ENCODE measurements at places on chromosomes 16 and 17. TPM values are rescaled to one million over a fixed set of nuclear protein-coding genes. Genes with fewer than 3 reads are reported as not detected.

DNA sequence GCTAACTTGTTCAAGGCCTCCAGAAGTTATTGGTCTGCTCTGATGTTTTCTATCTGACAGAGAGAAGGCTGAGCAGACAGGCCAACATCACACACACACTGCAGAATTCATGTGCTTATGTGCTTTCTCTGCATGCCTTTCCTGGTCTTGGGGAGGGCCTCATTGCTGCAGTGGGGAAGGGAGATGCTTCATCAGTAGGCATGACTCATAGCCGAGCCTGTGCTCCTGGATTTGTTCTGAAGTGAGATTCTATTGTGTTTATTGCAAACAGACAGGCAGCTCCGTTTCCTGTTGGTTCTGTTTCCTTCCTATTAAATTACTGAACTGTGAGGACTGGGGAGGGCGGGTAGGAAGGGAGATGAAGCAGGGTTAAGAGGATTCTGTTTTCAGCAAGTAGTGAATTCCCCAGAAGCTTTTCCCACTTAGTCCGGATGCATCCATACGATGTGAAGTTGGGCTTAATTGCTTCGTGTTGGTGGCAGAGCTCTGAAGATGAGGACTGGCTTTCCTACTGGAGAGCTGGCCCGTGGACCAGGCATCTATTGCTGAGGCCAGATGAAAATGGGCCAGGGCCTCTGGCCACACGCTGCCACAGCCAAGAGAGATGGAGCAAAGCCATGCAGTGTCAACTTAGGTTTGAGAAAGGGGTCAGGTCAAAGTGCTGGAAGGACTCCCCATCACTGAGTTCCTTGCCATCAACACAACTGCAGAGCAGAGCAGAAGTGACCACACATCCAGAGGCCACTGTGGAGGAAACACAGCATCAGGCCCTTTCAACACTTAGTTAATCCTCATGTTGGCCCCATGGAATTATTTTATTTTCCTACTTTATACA lies 179.3 kb downstream of the UTP18 start:
- DNase-seq, result no peak
- peaks cover 20% of the 10 kb centered on the region for H3K4me1 ChIP-seq
- no peaks in the 10 kb centered on the region for H3K27me3 ChIP-seq
- no peaks in the 10 kb centered on the region for H3K36me3 ChIP-seq
- H3K4me3 ChIP-seq, result no peak overlapping the region

ABCC12 gene
- not detected for total RNA-seq

DNA sequence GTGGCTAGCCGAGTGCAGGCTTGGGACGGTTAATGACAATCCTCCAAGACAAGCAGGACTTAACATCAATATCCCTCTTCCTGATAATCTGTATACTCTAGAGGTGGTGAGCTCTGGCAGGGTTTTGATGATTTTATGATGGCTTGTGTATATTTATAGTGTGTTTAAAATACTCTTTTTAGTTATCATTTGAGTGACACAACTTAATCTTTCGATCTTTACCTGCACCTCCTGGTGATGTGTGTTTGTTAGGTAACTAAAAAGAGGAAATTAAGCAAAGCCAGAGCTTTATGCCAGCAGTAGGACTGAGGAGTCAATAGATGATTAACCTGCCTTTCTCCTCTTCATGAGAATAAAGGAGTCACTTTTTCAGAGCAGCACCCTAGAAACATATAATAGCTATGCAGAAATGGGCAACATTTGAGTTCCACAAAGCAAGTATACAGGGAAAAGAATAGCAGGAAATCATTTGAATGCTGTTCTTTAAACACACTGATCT lies 210.5 kb downstream of the IRX3 start:
- H3K27ac ChIP-seq, result no peak overlapping the region
- H3K36me3 ChIP-seq, result no peaks in the 10 kb centered on the region
- DNase-seq, result no peak
- no peak overlapping the region for H3K4me3 ChIP-seq
- H3K27me3 ChIP-seq, result no peaks in the 10 kb centered on the region
- no peaks in the 10 kb centered on the region for H3K4me1 ChIP-seq

- H3K27ac ChIP-seq, result no peak overlapping the region
- no peak overlapping the region for H3K4me3 ChIP-seq
- no peak for DNase-seq
- no peaks in the 10 kb centered on the region for H3K27me3 ChIP-seq
These were observed 15.8 kb downstream of the TSNAXIP1 start for GRCh38 chr16:67822511-67822910.

SYCE1L gene
- 3.9 TPM for total RNA-seq

GRCh38 chr17:68133346-68134045 lies 98.0 kb downstream of the KPNA2 start:
- no peak overlapping the region for H3K27ac ChIP-seq
- no peak for DNase-seq
- no peaks in the 10 kb centered on the region for H3K36me3 ChIP-seq
- no peaks in the 10 kb centered on the region for H3K4me1 ChIP-seq

DNA sequence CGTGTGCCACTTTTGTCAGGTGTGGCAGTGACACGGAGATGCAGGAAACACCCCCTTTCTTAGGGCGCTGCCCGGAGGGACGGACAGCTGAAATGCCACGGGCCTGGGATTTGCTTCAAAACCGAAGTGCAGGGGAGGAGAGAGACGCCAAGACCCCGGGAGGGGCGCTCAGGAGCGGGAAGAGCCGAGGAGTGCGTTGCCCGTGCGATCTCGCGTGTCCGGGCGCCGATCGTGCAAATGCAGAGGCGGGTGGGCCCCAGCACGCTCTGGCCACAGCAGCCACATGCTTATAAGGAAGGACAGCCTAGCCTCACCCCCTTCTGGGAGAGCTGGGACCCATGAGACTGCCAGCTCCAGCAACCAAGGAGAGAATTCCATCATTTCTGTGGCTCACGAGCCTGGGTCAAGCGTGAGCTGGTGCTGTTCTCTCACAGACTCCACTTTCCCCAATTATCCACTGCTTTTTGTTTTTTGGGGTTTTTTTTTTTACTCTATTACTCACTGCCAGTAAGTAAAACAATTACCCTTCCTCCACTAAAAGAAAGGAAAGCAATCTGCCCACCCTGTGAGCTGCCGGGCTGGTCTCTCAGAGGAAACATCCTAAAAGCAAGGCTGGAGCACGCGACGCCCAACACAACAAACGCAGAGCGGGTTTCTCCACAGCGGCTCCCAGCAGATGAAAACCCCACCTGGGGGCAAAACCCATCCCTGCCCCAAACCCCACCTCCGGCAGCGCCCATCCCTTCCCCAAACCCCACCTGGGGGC lies 27.2 kb upstream of the C16orf95 start:
- no peak overlapping the region for H3K4me3 ChIP-seq
- H3K27me3 ChIP-seq, result no peaks in the 10 kb centered on the region
- H3K36me3 ChIP-seq, result peaks cover 17% of the 10 kb centered on the region
- peaks cover 12% of the 10 kb centered on the region for H3K4me1 ChIP-seq
- DNase-seq, result no peak
- H3K27ac ChIP-seq, result no peak overlapping the region

DNA sequence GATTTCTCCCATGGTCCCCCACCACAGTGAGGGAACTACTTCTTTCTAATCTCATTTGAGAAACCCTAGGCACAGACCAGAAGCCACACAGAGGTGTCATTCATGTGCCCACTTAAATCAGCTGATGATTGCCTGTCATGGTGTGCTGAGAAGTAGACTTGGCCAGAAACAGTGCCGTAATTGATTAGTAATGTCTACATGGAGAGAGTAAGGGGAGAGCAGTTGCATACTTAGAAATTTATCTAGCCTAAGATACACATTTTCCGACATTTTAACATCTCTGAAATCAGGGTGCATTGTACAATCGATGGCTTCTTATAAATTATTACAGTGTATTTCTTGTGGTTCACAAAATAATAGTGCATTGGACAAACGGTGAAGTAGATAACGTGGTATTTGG lies 271.8 kb downstream of the IRF8 start:
- DNase-seq, result no peak
- H3K4me1 ChIP-seq, result no peaks in the 10 kb centered on the region
- H3K27me3 ChIP-seq, result no peaks in the 10 kb centered on the region
- H3K4me3 ChIP-seq, result no peak overlapping the region
- no peak overlapping the region for H3K27ac ChIP-seq
- no peaks in the 10 kb centered on the region for H3K36me3 ChIP-seq

DNA sequence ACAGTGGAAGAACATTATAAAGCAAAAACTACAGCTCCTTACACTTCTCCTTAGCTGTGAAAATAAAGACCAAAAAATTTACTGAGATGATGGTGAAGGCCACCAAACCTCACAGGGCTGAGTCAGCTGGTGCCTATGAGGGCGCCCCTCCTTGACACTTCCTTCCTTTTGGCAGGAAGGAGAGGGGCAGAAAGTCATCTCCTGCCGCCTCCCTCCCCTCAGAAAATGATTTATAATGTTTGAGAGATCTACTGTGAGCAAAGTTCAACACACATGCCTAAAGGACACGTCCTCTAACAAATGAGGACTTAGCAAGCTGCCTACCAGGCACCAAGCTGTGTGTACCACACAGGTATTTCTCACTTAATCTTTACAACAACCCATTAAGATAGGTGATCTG lies 245.7 kb downstream of the PRKCA start:
- no peak overlapping the region for H3K27ac ChIP-seq
- H3K27me3 ChIP-seq, result no peaks in the 10 kb centered on the region
- no peak overlapping the region for H3K4me3 ChIP-seq
- H3K4me1 ChIP-seq, result peaks cover 36% of the 10 kb centered on the region
- H3K36me3 ChIP-seq, result no peaks in the 10 kb centered on the region

- no peak overlapping the region for H3K4me3 ChIP-seq
- H3K4me1 ChIP-seq, result no peaks in the 10 kb centered on the region
- H3K27ac ChIP-seq, result no peak overlapping the region
These were observed 16.1 kb downstream of the ITGB4 start for GRCh38 chr17:75737133-75737962.

HIC1 gene
- 42.7 TPM for total RNA-seq

SALL1 gene
- total RNA-seq, result not detected

CLEC18B gene
- not detected for total RNA-seq

DNA sequence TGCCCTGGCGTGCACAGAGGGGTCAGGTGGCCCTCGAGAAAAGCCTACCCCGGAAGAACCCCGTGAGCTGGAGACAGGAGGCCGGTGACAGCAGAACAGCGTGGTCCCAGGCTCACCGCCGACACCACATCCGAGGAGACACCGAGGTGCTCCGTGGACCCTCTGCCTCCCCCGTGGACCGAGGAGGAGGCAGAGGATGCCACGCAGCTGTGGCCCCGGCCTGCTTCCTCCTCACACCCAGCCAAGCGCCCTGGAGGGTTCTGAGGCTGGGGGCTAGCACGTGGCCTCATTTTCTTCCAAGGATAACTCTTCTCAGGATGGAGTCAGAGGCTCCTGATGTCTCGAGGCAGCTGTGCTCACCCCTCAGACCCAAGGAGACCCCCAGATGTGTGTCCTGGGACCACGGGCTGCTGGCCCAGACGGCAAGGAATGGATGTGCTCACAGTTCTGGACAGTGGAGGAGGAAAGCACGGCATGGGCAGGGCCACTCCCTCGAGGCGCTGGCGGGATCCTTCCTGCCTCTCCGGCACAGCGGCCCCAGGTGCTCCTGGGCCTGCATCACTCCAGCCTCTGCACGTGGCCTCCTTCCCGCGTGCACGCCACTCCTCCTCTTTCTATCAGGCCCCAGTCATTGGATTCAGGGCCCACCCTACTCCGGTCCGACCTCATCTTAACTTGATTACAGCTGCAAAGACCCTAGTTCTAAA lies 4.4 kb upstream of the PVALEF start:
- peaks cover 14% of the 10 kb centered on the region for H3K27me3 ChIP-seq
- H3K27ac ChIP-seq, result no peak overlapping the region
- DNase-seq, result no peak
- no peaks in the 10 kb centered on the region for H3K36me3 ChIP-seq
- no peak overlapping the region for H3K4me3 ChIP-seq
- H3K4me1 ChIP-seq, result no peaks in the 10 kb centered on the region

DNA sequence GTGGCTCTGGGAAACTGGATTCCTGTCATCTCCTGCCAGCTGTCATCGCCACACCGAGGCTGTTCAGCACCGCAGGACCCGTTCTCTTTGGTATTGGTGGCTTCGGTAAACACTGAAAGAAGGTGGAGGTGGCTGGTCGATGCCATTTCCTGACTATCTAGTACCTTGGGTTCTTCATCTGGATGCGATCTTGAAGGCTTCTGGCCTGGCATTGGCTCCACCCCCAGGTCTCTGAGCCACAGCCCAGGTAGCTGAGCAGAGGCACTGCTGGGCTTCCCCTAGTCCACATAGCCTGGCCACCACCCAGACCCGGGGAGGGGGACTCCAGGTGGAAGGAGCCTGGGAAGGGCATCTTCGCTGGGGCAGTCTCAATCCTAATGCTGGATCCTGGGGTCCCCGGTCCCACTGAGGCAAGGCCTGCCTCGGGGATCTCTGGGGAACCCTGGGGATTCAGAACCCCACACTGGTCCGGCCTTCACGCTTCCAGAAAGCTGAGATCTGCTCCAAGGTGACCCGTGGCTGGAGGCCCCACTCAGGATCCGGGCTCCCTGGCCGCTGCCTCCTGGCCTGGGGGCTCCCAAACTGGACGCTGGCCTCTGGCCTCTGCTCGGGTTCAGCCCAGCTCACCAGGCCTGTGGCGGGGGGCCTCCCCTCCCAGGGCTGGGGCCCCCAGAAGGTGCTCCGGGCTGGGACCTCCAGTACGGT lies 1.8 kb downstream of the C16orf54 start:
- peaks cover 21% of the 10 kb centered on the region for H3K36me3 ChIP-seq
- H3K4me1 ChIP-seq, result peaks cover 81% of the 10 kb centered on the region
- H3K4me3 ChIP-seq, result peak overlapping the region; percentile 86
- H3K27ac ChIP-seq, result peak overlapping the region; percentile 97
- peak; percentile 70 for DNase-seq

GRCh38 chr17:8126491-8127066 lies 2.7 kb upstream of the HES7 start:
- peak; percentile 55 for DNase-seq
- no peak overlapping the region for H3K27ac ChIP-seq
- H3K4me3 ChIP-seq, result peak overlapping the region; percentile 91
- H3K36me3 ChIP-seq, result no peaks in the 10 kb centered on the region
- peaks cover 7% of the 10 kb centered on the region for H3K27me3 ChIP-seq
- H3K4me1 ChIP-seq, result peaks cover 40% of the 10 kb centered on the region

DNA sequence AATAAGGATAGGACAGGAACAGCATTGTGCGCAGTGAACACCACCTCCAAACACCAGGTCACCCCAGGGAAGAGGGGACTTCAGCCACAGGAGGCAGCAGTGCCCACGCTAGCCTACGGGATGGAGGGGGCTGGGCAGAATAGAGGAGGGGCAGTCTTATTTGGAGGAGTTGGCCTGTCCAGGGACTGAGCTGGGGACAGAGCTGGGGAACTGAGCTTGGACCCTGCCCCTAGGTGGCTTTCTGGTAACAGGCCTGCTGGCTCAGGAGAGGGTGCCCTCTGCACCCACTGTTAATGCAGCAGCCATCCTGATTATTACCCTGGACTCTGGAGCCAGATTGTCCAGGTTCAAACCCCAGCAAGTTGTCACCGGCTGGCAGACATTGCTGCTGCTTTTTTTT lies 9.3 kb downstream of the CCDC102A start:
- no peak overlapping the region for H3K4me3 ChIP-seq
- no peaks in the 10 kb centered on the region for H3K27me3 ChIP-seq
- no peak for DNase-seq
- no peaks in the 10 kb centered on the region for H3K36me3 ChIP-seq
- H3K27ac ChIP-seq, result no peak overlapping the region

DNA sequence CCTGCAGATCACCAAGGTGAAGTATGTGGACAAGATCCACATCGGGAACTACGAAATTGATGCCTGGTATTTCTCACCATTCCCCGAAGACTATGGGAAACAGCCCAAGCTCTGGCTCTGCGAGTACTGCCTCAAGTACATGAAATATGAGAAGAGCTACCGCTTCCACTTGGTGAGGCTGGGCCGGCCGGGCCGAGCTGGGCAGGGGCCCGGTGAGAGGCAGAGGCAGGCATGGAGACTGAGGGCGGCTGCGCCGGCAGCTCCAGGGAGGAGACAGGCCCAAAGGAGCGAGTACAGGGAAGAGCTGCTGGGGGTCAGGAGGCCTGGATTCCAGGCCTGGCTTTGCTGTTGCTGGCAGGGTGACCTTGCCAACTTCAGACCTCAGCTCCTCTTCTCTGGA lies 8.3 kb downstream of the PRSS8 start:
- DNase-seq, result no peak
- no peak overlapping the region for H3K27ac ChIP-seq
- H3K36me3 ChIP-seq, result peaks cover 8% of the 10 kb centered on the region
